ENCODE measurements at places on chromosomes 2 and 18.

- DNase-seq: no peak
These were observed 104.2 kb upstream of the ODC1 start for GRCh38 chr2:10552220-10552870.

DNA sequence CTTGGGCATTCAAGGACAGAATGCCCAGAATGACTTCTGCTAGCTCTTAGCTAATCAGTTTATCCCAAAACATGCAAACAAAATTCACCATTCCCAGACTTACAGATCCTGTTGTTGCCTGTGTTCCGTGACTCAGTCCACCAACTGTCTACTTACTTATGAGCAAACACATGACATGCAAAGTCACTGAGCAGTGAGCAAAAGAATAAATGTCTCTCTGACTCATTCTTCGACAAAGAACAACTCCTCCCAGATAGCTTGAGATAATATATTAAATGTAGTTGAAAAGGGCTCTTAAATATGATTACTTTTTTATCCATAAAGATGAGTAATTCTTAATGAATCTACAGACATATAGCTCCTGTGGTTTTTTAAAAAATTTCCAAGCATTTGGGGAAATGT is 9.0 kb upstream of the CREG2 start:
- DNase-seq: no peak

GRCh38 chr2:236895497-236895896 is 190.2 kb upstream of the COPS8 start:
- no peak for DNase-seq

GRCh38 chr2:105378921-105379383 is 19.9 kb downstream of the FHL2 start:
- no peak for DNase-seq

DNA sequence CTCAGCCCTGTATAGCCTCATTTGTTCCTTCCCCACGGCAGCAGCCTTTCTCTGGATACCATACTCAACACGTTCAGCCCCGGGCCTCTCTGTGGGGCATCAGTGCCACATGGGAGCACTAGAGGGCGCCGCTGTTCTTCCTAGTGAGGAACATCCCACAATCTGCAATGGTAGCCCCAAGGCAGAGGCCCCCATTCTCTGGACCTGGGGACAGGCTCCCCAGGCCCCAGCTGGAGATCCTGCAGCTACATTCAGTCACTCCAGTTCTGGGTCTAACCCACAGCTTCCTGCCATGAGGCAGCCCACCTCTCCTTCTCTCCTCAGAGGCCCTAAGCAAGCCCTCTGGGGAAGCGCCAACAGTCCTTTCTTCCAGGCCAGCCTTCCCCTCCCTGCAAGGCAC is 14.2 kb upstream of the SFXN5 start:
- peak; percentile 77 for DNase-seq

DNA sequence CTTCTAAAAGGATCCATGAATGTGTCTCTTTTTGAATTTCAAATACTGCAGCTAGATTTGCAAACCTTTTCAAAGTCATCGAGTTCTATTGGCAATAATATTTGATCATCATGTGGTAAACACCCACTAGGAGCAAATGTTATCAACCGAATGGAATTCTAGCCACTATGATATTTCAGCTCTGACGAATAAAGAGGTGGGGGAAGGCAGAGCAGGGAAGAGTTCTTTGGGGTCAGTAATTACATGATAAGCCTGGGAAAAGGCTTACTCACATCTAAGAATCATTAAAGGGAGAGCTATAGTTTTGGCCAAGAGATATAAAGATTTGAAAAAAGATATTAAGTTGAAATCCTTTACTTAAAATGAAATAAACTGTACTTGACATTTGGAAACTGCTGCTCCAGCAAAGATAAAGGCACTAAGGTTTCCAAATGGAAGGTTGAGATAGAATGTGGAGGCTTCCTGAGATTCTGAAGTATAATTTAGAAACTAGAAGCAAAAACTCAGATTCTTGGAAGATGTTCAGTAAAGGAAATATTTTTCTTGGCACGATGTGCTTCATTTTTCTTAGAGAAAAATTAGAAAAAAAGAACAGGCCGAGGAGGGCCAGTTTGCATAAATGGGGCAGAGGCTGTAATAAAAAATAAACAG is 104.7 kb upstream of the ARHGAP28 start:
- no peak for DNase-seq
